ENCODE measurements at places on chromosomes 3 and 15.
A peak's percentile ranks its signal among the peaks of the same experiment; 100 is the strongest.

DNA sequence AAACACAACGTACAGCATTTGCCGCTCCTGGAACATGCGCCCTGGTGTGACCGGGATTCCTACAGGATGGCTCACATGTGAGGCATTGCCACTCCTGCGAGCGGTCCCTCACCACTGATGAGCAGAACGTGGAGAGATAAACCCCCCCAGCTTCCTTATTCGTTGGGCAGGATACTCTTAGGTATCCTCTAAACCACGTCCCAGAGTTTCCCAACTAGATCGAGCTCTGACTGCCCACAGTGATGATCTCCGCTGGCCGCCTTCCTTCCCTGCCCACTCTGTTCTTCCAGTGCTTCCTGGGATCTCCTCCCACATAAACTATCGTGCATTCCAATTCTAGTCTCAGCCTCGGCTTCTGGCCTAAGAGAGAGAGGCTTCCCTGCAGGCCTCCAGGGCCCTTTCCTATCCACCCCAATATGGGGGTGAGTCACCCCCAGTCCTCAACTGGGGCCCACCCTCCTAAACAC, 91.8 kb downstream of the TOP2B start:
- no peak for DNase-seq

DNA sequence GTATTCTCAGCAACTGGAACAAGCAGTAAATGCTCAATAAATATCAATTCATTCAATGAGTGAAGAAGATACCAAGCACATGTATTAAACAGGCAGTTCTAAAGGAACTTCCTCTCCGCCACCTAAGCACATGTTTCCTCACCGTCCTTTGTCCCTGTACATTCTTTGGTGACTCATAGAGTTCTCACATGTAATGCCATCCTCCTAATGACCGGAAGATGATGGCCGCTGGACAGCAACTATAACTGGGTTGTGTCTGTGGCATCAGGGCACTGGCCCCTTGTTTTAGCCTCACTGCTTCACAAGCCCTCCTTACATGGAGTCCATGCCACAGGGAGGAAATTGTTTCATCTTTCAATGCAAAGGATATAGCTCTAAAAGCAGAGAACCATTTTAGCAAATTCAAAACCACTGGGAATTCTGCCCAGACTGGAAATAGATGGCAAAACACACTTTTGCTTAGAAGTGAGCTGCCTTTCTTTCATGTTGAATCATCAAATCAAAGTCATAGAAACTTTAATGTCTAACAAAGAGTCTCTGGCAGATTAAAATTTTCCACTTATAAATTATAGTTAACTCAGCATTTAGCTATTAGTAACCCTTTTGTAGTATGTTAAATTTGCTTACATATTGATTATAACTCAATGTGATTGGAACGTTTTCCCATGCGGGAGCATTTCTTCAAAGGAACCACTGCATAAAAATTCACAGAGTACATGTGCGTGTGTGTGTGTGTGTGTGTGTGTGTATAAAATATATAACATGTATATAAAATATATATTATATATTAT, 74.1 kb downstream of the GAP43 start:
- DNase-seq = no peak

- no peak for DNase-seq
Measured at GRCh38 chr15:36965570-36966342, 134.6 kb downstream of the MEIS2 start.

GRCh38 chr15:50971542-50971941, 63.1 kb downstream of the AP4E1 start:
- no peak for DNase-seq

DNA sequence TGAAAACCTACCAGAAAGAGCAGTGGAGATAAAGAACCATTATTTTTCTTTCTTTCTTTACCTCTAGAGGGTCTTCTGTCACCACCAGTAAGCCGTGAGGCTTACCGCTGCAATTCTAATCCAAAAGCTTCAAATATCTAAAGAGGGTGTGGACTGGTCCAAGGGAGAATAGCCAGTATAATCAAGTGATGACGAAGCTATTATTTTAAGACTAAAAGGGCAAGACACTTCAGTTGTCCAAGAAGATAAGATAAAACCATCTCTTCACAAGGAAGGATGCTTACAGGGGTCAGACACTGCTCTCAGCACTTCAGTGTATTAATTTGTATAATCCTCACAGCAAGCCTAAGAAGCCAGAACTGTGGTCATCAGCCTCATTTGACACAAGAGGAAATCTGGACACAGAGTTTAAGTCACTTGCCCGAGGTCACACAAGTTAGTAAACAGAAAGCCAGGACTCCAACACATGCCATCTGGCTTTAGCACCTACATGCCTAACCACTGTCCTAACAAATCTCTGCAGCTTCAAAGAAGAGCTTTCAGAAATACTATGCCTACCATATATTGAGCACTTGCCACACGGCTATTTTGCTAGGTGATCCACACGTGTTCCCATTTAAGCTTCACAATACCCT, 14.6 kb downstream of the HDC start:
- no peak for DNase-seq

- no peak for DNase-seq
Measured at GRCh38 chr3:69338911-69339310, 47.0 kb downstream of the FRMD4B start.

DNA sequence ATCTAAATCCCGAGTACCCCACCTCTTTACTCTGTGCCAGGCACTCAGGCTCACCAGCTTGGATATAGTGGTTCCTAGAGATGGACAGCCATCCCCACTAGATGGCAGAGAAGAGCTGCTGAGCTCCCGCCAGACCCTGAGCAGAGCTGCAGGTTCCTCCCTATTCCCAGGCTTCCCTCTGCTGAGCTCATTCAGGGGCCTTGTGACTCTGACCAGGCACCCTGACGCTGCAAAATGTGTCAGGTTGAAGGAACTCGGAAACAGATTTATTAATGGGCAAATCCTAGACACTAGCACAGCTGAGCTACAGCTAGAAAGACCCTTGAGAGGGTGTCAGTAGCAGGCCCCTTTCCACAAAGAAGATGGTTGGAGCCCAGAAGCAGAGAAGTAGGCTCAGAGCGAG, 38.2 kb upstream of the RHO start:
- peak; percentile 49 for DNase-seq

DNA sequence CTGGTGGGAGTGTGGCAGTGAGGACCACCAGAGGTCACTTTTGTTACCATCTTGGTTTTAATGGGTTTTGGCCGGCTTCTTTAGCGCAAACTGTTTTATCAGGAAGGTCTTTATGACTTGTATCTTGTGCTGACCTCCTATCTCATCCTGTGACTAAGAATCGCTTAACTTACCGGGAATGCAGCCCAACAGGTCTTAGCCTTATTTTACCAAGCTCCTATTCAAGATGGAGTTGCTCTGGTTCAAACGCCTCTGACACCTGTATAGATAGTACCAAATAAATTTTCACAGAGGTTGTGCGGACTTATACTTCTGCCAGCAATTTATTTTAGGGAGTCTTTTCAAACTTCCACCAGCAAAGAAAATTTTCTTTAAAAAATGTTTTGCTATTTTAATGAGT, 13.6 kb upstream of the SLCO3A1 start:
- DNase-seq = no peak

DNA sequence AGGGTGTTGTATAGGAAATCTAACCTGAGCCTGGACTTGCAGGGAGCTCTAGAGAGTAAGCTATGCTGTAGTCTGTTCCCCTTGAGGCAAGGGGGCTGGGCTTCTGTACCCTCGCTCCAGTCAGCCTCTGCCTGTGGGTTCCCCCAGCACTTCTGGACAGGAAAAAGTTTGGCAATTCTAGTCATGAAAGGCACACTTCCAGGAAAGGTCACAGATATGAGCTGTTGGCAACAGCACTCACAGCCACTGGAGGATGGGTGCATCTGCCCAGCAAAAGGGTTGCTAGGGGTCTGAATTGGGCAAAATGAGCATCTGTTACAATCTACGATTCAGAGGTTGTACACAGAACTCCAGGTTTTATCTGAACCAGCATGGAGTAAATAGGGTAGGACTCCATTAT, 281.2 kb downstream of the ERC2 start:
- DNase-seq = no peak

GRCh38 chr3:21752749-21753347, 1.8 kb upstream of the ZNF385D start:
- DNase-seq = no peak

DNA sequence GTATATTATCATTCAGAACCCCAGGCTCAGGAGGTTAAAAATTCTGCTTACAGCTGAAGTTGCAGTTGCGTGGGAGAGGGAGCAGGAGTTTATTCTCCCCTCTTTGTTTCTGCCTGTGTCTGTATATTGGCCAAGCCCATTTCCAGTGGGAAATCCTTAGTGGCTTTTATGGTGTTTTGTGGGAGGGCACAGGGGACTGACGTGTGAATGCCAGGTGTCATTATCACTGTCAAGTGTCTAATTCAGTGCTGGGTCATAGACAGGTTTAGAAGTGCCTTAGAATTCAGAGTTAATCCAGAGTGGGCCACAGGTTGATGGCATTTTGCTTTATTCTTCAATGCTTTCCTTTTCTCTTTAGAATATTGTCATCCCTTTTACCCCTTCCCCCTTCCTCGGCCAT, 33.4 kb downstream of the SLCO3A1 start:
- no peak for DNase-seq

GRCh38 chr3:22939349-22939748, 263.8 kb upstream of the UBE2E2 start:
- no peak for DNase-seq

DNA sequence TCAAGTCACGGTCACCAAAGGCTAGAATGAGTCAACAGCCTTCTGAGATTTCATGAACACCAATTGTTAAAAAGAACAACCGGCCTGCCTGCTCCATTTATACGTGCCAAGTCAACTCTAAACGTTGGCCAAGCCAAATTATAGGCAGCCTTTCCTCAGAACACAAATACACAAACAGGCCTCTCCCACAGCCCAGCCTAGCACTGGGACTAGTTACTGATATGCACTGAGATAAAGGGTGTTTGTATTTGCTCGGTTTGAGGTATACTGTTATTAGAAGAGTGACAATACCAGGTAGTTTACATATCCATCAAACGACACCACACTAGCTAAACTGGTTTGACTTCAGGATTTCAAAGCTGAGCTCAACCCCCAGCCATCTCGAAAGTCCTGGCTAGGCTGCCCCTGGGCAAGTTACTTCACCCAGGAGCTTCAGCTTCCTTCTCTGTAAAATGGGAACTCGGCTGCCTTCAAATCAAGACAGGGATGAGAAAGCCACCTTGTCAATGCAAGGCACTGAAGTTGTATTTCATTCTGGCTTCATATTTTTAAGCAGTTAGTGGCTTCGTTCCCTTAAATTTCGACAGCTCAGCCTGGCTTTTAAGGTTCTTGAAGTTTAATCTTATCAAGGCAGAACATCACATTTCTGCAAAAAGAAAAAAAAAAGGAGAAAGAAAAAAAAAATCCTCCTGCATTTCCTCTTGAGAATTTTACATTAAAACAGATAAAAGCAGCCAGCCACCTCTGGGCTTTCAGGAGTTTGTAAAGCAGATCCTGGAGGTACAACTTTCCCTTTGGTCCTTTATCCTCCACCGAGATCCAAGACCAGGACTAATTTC, 4.0 kb downstream of the TLE3 start:
- no peak for DNase-seq

DNA sequence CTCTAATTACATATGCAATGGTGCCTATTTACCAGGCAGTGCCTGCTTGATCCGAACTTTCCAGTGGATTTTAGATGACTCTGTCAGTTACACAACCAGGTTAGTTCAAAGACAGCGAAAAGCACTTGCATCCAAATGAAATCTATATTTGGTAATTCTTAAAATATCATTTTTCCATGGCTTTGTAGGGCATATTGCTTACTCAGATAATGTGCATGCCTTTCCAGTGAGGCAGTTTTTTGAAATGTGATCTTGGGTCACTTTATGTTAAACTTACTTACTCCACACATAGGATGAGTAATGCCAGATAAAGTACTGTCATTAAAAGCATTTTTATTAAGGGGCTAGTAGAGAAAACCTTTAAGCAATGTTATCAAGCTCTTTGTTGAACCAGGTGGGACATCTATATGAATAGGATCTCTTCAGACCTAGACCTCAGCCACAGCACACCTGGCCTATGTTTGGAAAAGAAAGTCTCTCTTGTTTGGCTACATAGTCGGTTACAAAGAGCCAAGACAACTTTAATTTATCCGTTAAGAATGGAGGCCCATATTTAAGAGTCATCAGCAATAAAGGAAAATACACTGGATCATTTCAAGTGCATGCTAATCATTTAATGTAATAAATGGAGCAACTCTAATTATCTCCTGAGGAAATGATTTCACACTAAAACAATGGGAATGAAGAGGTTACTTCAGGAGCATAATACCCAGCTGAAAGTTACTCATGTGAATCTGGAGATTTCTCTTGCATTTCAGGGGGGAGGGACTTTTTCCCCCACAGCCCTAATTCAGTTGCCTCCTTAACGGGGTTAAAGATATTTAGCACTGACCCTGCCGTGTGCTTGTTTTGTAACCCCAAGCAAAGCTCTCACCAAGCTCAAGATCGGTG, 56.3 kb upstream of the TMCO5A start:
- DNase-seq = peak; percentile 12

DNA sequence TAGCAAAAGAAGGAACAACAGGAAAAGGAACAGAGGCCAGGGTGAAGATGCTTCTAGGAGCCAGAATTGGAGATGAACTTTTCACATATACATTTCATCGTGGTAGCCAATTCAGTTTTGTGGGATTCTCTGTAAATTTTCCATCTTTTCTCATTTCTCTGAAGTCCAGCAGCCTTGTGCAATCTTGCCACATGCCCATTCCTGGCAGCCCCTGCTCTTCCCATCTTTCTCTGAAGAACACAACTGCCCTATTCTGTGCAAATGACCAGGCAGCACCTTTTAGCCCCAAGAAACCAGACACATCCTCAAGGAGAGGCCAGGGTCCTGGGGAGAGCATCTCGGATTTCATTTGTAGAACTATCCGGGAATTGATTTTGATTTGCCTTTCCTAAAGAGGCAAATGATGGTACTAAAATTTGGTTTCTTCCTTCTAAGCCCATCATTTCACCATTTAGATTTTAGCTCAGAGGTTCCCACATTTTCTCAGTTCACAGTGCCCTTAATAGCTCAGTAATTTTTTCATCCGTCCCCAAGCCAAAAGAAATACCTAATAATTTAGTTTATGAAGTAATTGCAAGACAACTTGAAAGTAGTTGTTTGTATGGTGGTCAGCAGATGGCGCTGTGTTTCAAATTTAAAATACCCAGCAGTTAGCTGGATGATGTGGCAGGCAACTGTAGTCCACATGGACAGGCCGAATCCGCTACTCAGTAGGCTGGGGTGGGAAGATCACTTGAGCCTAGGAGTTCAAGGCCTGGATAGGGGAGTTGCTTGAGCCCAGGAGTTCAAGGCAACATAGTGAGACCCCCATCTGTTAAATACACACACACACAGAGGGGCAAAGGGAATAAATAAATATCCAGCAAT, 61.3 kb upstream of the ACKR4 start:
- DNase-seq = peak; percentile 46

Measured in HCT116 (cell line).